Sciatic nerve (tissue), 2 donors: ENCODE measurements at places on chromosomes 12 and 14.

DNA sequence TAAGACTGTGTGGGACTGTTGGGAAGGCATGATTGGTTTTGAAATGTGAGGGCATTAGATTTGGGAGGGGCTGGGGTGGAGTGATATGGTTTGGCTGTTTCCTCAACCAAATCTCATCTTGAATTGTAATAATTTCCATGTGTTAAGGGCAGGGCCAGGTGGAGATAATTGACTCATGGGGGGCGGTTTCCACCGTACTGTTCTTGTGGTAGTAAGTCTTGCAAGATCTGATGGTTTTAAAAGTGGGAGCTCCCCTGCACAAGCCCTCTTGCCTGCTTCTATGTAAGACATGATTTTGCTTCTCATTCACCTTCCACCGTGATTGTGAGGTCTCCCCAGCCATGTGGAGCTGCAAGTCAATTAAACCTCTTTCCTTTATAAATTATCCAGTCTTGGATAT is 76.6 kb upstream of the PPFIA2 start:
- DNase-seq = no peak

DNA sequence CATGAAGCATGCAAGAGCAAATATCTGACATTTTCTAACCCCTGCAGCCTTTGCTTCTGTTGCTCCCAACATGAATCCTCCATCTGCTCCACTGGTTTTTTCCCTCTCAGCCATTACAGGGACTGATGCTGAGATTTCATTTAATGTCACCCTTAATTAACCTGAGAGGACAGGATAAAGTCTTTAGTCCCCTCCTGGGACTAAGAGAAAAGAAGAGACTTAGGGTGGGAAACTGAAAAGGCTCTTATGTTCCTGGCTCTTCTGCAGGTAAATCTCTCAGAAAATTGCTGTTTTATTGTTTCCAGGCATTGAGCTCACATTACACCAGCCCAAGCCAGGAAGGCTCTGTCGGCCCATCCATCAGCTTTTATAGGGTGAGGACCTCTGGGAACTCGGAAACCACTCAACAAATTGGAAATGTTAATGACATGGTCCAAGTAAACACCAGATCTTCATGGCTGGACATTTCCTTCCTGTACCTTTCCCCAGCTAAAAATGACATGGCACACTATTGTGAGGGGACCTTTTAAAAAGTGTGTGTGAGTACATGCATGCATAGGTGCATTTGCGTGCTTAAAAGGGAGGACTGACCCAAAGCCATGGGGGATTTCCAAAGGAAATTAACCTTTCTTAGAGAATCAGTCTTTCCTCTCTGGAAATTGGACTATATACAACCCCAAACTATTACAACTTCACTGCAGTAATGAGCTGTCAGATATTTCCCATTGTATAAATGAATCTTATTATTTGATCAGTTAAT is 408.1 kb upstream of the TMTC1 start:
- no peak for DNase-seq

DNA sequence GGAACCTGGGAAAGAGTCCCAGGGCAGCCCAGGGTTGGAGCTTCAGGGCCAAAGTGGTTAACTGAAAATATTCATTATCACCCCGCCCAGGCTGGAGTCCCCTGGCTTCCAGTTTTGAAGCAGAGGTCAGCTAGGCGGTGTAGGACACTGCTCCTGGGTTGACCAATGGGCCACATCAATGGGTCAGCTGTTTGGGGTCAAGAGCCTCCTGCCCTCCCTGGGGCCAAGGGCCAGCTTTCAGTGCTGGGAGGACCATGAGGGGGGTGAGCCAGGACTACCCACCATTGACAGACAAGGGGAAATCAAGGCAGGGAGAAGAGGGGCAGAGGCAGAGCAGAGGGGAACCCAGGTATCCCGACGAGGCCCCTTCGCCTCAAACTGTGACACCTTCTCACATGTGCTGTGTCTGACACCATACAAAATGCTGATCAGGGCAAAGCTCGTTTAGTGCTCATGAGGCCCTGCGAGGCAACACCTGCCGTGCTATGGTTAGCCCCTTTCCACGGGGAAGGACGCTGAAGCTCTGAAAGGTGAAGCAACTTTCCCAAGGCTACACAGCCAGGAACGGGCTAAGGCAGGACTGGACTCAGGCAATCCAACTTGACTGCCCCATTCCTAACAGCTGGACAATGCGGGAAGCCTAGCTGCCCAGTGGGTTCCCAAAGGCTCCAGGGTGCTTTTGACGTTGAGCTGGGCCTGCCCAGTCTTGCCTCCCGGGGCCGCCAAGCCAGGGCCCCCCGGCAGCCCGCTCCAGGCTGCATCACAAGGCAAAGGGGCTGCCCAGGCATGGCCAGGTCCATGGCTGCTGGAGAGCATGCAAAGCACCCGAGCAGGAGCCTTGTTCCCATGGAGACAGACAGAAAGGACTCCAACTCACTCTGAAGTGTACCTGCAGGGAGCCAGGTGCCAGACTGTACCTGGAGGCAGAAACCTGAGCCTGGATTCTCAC is 2.0 kb downstream of the SYNE3 start:
- no peak for DNase-seq

DNA sequence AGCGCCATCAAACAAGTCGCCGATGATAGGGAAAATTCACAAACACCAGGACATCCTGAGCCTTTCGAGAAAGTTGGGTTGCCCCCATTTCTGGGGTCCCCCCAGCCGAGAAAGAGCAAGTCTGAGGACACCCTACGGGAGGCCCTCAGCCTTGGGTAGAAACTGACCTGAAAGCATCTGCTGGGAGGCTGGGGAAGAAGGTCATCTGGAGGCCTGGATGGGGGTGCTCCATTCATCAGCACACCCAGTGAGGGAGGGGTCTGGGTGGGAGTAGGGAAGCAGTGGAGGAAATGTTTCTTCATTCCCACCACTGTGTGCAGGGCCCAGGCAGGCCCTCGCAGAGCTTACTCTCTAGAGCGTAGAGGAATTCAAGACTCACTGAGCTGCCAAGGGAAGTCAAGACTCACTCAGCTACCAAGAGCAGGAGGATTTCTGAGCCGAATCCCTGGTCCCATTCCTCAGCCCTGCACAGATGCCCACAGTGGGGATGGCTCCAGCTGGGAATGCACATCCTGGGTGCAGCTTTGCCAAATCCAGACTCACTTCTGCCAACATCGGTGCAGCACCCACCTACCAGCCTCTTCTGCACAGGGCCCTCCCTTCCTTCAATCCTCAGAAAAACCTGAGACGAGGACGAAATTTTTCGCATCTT is 38.1 kb downstream of the DIO3 start:
- DNase-seq = no peak

GRCh38 chr14:31936115-31936514 is 141.0 kb upstream of the ARHGAP5 start:
- no peak for DNase-seq

- DNase-seq = no peak
Observed at GRCh38 chr14:72606879-72607278, 287.0 kb downstream of the DPF3 start.

DNA sequence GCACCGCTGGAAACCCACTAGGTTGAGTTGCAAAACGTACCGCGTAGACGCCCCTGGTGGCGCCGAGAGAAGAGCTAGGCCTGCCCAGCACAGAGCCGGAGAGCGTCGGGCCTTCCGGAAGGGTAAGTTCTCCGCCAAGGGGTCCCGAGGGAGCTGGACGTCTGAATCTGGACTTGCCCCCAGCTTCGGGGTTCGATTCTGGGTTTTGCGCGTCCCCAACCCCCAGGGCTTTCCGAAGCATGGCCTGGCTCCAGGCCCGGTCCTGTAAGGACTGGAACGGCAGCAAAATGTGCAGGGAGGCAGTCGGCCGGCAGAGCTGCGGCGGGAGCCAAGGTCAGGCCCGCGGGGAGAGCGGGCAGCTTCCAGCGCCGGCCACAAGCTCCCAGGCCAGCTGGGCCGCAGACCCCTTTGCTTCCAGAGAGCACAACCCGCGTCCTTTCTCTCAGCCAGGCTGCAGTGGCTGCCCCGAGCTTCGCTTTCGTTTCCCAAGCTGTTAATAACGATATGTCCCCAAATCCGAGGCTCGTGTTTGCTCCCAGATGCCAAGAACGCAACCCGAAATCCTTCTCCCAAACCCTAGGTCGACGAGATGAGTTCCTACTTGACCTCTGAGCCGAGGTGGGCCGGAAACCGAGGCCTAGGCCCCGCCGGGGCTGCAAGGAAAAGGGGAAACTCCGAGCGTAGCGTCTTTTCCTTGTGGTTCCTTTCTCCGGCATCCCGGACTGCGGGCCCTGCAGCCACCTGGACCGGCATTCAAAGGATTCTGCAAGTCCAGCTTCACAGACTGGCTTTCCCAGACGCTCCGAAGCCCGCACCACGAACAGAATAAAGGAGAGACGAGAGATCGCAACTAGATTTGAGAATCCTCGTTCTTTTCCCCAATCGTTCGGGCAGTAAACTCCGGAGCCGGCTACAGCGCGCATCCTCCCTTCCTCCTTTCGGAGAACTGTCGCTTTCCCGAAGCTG is 3.2 kb upstream of the TBX5 start:
- DNase-seq = no peak

DNA sequence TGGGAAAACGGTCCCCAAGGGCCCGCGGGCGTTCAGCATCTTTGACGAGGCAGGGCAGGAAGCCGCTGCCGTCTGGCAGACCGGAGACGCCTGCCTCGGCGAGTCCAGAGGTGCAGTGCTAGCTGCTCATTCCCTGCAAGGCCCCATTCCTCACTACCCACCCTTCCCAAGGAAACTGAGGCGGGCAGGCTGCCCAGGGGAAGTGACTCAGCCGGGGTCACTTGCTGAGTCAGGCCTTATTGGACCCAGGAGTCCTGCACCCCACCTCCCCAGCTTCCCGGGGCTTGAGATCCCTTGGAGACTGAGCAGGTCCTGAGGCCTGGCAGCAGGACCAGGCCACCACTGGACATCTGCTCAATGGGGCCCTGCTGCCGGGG is 3.7 kb downstream of the SH2B3 start:
- DNase-seq = no peak

DNA sequence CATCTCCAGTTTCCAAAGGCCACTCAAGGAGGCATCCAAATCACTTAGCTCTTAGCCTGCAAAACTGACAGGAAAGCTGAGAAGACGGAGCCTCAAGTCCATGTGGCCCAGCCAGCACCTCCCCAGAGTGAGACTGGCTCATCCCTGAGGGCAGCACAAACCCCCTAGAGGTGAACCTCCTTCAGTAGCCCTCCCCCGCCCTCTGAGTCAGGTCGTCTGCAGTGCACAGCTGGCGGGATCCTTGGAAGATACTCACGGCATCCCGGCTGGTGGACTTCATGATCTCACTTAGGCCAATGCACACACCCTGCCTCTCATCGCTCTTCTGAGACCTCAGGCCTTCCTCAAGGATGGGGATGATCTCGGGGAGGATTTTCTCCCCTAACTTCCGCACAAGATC is 24.1 kb upstream of the RAB35 start:
- DNase-seq = no peak

DNA sequence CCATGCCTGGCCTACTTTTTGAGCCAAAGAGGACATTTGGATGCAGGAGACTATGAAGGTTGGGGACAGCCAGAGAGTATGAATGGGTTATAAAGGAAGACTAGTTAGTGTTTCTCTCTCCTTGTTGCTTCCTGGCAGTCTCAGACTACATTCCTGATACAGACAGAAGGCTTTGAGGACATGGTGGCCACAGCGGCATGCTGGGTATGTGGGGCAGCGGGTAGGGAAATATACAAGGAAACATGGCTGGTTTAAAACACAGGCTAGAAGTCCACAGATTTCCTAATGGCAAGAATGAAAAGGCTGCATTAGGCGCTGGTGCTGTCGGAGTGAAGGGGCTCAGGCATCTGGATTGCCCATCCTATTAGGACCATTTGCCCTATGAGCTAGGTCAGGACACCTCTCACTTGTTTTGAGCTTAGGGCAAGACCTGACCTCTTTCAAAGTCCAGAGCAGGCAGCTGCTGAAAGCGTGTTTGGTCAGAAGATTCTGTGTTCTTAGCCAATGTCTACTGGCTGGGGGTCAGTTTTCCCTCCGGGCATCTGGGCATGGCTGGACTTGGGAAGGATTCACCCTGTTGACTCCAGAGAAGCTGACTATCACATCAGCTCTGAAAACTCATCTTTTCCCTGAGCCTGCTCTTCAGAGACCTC is 20.1 kb upstream of the FBXO21 start:
- no peak for DNase-seq

DNA sequence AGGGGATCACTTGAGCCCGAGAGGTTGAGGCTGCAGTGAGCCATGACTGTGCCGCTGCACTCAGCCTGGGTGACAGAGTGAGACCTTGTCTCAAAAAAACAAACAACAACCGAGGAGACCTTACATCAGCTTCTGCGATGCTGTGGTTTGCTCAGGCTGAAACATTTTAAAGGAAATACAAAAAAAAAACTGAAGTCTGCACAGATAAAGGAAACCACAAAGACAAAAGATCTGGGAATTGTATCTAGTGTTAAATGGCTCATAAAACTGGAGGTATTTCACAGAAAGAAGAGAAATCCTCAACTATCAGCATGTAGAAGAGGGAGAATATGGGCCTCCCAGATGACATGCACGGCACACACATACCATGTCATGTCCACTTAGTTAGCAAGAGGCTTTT is 60.3 kb upstream of the VPS33A start:
- no peak for DNase-seq

DNA sequence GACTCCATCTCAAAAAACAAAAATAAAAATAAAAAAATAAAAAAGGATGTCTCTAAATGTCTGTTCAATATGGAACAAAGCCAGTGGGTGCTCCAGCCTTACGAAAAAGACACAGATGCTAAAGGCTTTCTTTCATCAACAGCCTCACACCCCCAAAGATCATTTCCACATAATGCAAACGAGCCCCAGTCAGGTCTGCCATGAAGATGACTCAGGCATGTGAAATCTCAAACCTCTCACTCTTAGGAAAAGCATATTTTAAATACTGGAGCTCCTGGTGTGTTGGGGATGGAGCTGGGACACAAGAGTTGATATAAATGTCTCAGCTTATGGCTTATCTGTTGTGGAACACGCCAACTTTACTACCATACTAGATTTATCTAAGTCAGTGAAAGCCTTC is 49.9 kb upstream of the PLXNC1 start:
- no peak for DNase-seq

- DNase-seq = no peak
Observed at GRCh38 chr12:96040305-96041133, 5.1 kb upstream of the LTA4H start.

GRCh38 chr14:63535918-63536317 is 7.3 kb downstream of the PPP2R5E start:
- DNase-seq = no peak

DNA sequence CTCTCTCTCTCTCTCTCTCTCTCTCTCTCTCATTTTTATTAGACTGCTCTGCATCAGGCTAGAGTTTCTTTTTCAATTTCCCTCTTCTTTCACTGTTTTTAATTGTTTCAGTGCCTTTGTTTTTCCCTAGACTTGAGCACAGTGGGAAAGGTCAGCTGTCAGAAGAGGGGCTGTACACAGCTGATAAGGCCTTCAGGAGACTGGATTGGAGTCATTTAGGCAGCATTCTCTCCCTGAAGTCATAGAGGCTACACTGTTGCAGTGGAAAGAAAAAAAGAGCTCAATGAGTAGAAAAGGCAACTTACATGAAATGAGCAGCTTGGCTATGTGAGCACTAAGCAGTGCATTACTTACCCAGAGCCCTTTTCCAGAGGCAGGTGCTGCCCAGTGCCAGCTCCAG is 456.9 kb downstream of the NRXN3 start:
- no peak for DNase-seq

DNA sequence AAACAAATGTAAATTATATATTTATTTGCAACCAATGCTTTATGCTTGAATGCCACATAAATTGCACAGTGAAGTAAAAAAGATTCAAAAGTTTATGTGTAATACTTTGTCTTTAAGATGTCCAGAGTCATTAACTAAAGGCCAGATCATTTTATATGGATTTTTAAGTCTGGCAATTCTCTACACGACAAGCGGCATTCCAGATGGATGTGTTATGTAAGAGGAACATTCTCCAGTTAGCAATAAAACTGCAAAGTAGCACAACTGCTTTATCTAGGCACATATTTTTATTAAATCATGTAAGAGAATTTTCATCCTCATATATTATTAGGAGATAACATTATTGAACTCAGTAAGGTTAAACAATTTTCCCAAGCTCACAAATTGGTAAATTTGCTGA is 1717.7 kb upstream of the SEL1L start:
- DNase-seq = no peak
